ENCODE measurements at places on chromosomes 6 and 20. TPM values are rescaled to one million over a fixed set of nuclear protein-coding genes. Genes with fewer than 3 reads are reported as not detected.

Gene OXT
- total RNA-seq = not detected

Gene PROCR
- total RNA-seq = 129 TPM

Gene PLG
- not detected for total RNA-seq

Gene RIPPLY2
- 0.64 TPM for total RNA-seq
